NCI-H1417 (cell line): ENCODE measurements at places on chromosomes 1 and 21.

DNA sequence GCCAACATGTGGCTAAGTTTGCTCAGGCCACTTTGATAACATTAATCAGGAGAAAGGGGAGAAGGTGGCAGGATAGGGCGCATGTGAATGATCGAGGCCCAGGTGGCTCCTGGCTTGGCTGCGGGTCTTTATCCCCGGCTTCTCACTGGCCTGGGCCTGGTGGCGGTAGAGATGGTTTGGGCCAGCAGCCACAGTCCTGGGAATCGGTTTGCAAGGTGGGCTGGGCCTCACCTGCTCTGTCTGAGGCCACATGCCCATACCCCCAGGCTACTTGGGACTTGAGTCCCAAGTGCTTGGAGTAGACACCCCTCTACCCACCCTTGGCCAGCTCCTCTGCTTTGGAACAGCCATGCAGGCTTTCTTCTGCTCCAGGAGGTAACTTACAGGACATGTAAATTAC, 49.7 kb upstream of the DISP3 start:
- DNase-seq = no peak

- DNase-seq = no peak
Observed at GRCh38 chr1:37545019-37545418, 9.1 kb downstream of the SNIP1 start.

DNA sequence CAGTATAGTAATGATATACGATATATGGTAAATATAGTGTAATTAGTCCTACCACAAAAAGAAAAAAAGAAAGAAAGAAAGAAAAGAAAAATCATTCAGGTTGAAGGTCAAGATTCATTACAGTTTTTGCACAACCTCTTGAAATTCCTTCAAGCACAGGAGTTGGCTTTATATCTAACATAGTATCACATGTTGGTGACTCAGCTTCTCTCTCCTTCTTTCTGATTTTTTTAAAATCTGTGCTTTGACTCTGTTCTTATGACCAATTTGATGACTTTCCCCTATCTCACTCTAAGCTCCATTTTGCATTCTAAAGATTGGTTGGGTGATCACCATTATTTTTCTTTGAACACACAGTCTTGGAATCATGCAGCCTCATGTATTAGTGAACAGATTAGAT, 148.2 kb upstream of the COL11A1 start:
- no peak for DNase-seq

DNA sequence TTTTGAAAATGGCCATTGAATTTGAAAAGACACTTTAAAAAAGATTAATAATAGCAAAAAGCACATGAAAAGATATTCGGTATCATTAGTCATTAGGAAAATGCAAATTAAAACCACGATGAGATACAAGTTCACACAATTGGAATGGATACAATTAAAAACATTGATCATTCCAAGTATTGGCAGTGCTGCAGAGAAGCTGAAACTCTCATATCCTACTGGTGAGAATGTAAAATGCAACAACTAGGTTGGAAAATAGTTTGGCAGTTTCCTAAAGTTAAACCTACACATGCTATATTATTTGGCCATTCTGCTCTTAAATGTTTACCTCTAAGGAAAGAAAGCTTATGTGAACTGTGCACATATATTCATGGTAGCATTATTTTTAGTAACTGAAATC, 838.7 kb upstream of the PRMT6 start:
- no peak for DNase-seq
